T-helper 1 cell (primary cell): ENCODE measurements at places on chromosomes 5 and 9.

- DNase-seq, result no peak
Measured at GRCh38 chr9:89372230-89372816, 54.0 kb downstream of the SECISBP2 start.

- no peak for DNase-seq
Measured at GRCh38 chr9:132896906-132897305, 18.2 kb downstream of the SPACA9 start.

- DNase-seq, result no peak
Measured at GRCh38 chr5:91053741-91054025, 329.4 kb downstream of the ARRDC3 start.

DNA sequence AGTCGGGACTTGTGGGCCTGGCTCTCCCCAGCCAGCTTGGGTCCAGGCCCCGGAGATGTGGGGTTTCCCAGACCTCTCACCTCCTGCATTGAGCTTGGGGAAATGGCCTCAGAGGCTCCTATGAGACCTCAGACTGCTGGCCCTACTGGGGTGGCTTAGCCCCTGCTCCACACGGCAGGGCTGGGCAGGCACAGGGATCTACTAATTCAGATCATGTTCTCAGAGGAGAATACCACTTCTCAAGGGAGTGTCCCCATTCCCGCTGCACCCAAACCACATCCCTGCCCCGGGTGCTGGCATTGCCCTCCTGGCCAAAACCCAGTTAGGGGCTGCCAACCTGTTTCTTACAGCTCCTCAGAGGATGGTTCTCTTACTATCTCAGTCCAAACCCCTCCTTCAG, 82.1 kb upstream of the LMX1B start:
- no peak for DNase-seq

GRCh38 chr9:23011669-23012068, 565.0 kb downstream of the DMRTA1 start:
- no peak for DNase-seq

GRCh38 chr5:1744393-1745122, 55.1 kb downstream of the MRPL36 start:
- DNase-seq, result no peak

- no peak for DNase-seq
Measured at GRCh38 chr5:66281294-66281693, 137.2 kb downstream of the SREK1 start.
